Mucosa of gallbladder (tissue), 1 donor: ENCODE measurements at places on chromosomes 7 and 10. TPM values are rescaled to one million over a fixed set of nuclear protein-coding genes. Genes with fewer than 3 reads are reported as not detected.

GRCh38 chr10:130159192-130159794 is 23.1 kb downstream of the GLRX3 start:
- DNase-seq: no peak

GRCh38 chr10:37856881-37857286 is 526 bp downstream of the ZNF248 start:
- DNase-seq: peak; percentile 22

GRCh38 chr7:157712666-157713235 is 375.9 kb downstream of the DNAJB6 start:
- DNase-seq: no peak

GRCh38 chr10:86815035-86815617 is 58.7 kb downstream of the BMPR1A start:
- no peak for DNase-seq

DNA sequence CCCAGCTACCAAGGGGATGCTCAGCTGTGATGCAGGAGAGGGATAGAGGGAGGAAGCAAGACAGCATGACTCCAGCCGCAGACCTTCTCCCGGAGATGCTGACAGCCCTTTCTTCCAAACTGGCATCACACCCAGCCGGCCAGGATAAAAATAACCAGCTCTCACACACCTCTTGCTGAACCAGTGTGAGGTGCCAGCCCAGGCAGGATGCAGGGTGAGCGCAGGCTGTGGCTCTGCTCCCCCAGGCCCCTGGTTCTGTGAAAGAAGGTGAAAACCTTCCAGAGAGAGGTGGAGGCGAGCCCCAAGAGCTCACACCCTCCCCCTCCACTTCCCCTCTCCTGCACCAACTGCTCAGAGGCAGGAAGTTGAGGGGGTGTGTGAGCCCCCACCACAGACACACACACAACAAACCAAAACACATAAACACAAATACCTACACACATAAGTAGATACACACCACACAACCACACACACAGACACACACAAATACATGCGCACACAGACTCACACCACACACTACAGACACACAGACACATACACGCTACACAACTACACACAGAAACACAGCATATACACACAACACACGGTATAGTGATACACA is 4.0 kb downstream of the GPR15LG start:
- DNase-seq: peak; percentile 36

DNA sequence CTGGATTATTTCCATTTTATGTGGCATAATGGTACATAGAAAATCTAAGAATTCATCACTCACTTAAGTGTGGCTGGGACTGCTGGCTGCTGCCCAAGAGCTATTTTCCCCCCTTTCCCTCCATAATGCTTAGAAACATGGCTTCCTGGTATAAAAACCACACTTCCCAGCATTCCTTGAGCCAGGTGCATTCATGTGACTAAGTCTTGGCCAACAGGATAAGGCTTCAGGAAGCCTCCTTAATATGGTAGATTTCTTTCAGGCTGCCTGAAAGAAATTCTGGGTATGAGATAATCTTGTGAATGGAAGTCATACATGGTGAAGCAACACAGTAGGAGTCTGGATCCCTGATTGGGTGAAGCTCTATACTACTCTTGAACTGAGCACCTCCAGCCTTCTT is 178.0 kb downstream of the JAZF1 start:
- DNase-seq: no peak

DNA sequence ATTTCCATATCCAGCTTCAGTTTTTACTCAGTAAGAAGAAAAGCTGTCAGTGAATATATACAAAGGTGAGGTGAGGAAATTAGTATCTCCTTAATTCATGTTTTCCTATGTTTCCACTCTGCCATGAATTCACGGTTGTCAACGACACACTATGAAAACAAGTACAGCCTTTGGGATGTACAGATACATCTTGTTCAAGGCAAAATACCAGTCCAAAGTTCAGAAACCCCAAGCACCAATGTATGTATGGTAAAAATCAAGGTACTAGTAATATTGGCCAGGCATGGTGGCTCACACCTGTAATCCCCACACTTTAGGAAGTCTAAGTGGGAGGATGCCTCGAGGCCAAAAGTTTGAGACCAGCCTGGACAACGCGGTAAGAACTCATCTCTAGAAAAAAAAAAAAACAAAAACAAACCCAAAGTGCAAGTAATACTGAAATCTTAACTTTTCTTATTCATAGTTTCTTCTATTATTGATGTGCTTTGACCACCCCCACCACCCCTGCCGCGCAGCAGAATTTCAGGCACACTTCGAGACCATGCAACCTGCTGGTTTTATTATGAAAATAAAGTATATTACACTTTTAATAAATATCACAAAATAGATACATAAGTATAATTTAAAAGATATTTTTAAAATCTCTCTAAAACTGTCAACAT is 3.5 kb downstream of the ESYT2 start:
- DNase-seq: no peak

DNA sequence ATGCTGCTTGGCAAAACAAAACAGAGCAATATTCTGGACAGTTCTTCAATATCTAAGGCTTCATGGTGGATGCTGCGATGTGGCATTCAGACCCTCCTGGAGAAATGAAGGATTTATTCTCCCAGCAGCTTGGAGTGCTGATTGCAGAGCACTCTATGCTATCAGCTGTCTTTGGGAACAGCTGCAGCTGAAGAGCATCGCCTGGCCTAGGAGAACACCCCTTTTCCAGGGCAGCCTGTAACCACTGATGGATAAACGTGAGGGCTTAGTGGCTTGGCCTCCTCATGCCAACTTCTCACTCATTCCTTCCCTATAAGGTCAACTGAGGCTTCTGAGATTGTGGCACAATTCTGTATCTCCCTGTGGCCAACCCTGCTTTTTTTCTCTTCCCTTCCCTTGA is 638.1 kb upstream of the CNTNAP2 start:
- DNase-seq: no peak

DNA sequence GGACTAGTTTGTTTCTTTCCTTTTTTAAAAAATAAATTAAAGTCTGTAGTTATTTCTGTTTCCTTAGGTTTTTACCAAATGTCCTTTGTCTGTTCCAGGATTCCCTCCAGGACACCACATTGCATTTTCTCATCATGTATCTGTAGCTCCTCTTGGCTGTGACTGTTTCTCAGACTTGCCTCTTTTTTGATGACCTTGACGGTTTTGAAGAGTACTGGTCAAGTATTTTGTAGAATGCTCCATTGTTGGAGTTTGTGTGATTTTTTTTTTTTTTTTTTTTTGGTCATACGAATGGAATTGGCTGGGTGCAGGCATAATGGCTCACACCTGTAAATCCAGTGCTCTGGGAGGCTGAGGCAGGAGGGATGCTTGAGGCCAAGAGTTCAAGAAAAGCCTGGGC is 127.1 kb upstream of the BMPER start:
- no peak for DNase-seq

- no peak for DNase-seq
Observed at GRCh38 chr10:106957823-106958588, 206.5 kb downstream of the SORCS1 start.

DNA sequence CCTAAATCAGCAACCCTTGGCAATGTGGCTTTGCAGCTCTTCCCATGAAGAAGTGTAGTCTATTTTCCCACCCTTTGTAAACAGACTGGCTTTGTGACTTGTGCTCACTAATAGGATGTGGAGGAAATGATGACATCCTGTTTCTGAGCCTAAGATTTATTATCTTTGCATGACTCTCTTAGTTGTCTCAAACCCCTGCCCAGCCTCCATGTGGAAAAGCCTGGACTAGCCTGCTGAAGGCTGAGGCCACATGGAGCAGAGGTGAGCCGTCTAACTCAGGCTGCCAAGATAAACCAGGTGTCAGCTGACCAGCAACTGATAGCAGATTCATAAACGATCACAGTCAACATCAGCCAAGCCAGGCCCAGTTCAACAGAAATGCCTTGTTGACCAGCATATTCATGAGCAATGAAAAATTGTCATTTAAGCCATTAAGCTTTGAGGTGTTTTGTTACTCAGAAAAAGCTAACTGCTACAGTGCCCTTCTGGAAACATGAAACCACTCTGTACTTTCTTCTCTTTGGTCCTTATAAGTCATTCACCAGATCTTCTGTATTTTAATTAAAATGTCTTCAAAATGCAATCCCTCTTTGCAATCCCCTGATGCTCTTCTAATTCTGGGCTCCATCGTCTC is 586.3 kb upstream of the ANKRD30A start:
- DNase-seq: peak; percentile 56

DNA sequence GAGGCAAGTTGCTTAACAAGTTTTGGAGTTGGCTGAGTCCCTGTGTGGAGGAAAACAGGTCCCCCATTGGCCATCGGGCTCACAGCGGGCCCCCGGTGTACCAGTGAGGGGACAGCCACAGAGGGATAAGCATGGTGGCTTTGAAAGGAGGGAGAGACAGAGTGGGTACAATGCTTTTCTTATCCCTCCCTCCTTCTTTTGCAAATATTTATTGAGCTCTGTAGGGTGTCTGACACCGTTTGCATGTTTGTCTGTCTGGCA is 2.8 kb downstream of the HTRA1 start:
- no peak for DNase-seq

DNA sequence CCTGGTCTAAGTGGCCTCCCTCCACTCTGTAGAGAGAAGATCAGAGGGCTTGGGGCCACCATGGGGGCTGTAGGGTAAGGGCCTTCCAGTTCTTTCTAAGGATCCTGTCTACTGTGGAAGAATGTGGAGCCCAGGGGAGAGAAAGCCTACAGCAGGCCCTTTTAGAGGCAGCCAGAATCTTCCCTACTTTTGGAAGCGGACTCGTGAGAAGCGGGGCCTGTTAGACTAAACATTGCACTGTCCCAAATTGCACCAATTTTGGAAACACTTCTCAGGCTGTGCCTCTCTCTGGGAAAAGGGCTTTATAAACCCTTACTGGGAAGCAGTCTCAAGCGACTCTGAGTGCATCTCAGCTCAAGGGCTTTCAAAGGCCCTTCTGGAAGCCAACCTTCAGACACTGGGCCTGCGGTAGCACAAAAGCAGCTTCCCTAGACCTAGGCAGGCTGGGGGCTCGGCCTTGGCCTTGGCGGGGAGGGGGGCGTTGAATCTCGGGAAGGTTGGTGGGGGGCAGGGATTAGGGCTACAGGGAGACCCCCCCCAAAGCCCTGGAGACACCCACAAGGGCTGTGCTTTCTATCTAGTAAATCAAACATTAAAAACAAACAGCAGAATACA is 298.1 kb downstream of the GFRA1 start:
- no peak for DNase-seq

DNA sequence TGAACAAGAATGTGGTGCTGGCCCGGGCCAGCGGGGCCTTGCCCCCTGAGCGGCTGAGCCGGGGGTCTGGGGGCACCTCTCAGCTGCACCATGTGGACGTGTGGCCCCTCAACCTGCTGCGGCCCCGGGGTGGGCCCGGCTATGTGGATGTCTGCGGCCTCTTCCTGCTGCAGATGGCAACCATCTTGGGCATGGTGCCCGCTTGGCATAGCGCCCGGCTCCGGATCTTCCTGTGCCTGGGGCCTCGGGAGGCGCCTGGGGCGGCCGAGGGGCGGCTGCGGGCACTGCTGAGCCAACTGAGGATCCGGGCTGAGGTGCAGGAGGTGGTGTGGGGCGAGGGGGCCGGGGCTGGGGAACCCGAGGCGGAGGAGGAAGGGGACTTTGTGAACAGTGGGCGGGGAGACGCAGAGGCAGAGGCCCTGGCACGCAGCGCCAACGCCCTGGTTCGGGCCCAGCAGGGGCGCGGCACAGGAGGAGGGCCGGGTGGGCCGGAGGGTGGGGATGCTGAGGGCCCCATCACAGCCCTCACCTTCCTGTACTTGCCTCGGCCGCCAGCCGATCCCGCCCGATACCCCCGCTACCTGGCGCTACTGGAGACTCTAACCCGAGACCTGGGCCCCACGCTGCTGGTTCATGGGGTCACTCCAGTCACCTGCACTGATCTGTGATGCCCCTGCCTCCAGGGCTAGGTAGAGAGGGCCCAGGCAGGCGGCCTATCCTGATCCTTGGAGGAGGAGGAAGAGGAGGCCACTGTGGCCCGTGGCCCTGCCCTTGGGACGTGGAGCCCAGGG is 1.1 kb upstream of the TRIP6 start:
- peak; percentile 92 for DNase-seq

DNA sequence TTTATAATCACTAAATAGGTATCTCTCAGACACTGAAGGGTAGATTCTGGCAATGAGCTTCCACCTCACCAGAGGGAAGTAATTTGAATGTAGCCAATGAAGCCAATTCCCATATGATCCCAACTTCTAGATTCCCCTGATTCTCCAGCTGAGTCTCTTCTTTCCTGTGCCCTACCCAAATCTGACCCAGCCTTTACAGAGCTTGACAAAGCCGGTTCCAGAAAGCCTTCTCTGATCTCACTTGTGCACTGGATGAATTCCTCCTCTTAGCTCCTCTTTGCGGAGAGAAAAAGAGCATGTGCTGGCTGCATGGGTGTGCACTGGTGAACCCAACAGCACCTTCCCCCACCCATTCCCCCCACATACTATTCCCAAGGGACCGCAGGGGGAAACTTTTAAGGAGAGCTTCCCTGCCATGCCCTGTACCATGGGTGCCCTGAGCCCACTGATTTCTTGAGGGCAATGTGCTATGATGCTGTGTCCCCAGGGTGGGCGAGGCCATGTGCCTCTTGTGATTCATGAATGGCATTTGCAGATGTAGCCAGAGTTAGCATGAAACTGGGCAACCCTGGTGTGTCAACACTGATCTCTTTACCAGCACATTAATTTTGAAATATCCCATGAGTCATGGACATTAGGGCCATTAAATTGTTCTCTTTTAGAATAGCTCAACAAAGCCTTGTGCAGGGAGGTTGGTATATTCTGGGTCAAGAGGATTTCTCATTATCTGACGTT is 50.4 kb upstream of the PLEKHA1 start:
- DNase-seq: no peak

GRCh38 chr10:89887830-89888229 is 186.4 kb downstream of the KIF20B start:
- DNase-seq: peak; percentile 21

- no peak for DNase-seq
Observed at GRCh38 chr7:1894906-1895663, 225.0 kb downstream of the ELFN1 start.

- DNase-seq: no peak
Observed at GRCh38 chr7:74387606-74388005, 66.1 kb upstream of the GTF2IRD1 start.

DNA sequence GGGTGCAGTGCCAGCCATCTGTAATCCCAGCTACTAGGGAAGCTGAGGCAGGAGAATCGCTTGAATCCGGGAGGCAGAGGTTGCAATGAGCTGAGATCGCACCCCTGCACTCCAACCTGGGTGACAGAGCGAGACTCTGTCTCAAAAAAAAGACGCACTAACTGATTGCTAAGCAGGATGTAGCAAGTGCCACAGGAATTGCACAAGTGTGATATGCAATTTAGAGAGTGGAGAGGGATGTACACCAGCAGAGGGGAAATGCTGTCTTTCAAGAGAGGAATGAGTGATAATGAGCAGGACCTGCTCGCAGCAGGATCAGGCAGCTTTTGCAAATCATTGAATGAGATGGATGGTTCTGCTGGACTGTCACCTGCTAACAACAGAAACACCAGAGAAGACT is 13.3 kb upstream of the SLC16A12 start:
- no peak for DNase-seq

GRCh38 chr10:21599582-21599981 is 65.5 kb downstream of the MLLT10 start:
- no peak for DNase-seq

Gene RAB19
- 8.8 TPM for total RNA-seq

Gene REPIN1
- total RNA-seq: 145 TPM

Gene EGR2
- total RNA-seq: 19.3 TPM

Gene ZNF239
- 3.3 TPM for total RNA-seq

Gene HOXA9
- 0.17 TPM for total RNA-seq

Gene MRLN
- not detected for total RNA-seq

Gene CEP55
- 1.3 TPM for total RNA-seq

Gene TFPI2
- 4.0 TPM for total RNA-seq

Gene ZNF425
- 2.8 TPM for total RNA-seq

Gene TMEM196
- not detected for total RNA-seq

Gene UNCX
- total RNA-seq: not detected
